ENCODE measurements at places on chromosomes 1 and 21. TPM values are rescaled to one million over a fixed set of nuclear protein-coding genes. Genes with fewer than 3 reads are reported as not detected.

OR14K1 gene
- total RNA-seq: not detected

DNA sequence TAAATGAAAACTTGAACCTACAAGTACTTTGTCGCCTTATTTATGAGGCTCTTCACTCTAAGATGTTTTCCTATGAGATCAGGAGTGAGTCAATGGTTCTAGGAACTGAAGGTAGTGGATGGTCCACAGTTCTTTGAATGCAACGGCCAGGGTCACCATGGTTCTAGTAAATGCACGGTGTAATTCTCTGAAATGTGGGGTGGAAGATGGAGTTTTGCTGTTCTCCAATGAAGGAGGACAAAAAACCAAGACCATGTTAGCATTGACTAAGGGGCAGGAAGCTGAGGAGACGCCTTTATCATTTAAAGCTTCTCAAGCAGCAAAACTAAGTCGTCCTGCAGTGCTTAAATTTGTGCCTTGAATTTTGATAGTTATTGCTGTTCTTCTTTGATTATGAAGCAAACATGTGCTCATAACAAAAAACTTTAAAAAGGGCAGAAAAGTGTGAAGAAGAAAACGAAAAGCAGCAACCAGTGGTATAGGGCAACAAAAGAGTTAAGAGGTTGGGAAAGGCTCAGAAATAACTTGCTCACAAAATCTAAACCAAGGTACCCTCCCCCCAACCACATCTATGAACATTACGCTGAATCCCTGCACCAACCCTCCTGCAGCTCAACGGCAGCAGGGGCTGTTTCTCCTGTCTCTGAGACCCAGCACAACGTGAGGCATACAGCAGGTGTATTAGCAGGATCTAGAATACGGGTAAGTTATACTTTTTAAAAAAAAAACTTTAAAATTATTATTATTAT, 85.0 kb downstream of the MRPL37 start:
- DNase-seq: no peak
- no peak overlapping the region for H3K27ac ChIP-seq
- no peak overlapping the region for H3K4me3 ChIP-seq

SFN gene
- total RNA-seq: 47.5 TPM

GRCh38 chr1:3221112-3222041, 152.4 kb downstream of the PRDM16 start:
- DNase-seq: no peak
- no peak overlapping the region for H3K4me3 ChIP-seq
- H3K27me3 ChIP-seq: no peaks in the 10 kb centered on the region
- H3K4me1 ChIP-seq: peaks cover 48% of the 10 kb centered on the region

MROH9 gene
- 1.2 TPM for total RNA-seq

- H3K4me3 ChIP-seq: no peak overlapping the region
- no peak overlapping the region for H3K27ac ChIP-seq
- no peak for DNase-seq
- no peaks in the 10 kb centered on the region for H3K36me3 ChIP-seq
Measured at GRCh38 chr1:37255136-37255795, 219.1 kb upstream of the ZC3H12A start.

DNA sequence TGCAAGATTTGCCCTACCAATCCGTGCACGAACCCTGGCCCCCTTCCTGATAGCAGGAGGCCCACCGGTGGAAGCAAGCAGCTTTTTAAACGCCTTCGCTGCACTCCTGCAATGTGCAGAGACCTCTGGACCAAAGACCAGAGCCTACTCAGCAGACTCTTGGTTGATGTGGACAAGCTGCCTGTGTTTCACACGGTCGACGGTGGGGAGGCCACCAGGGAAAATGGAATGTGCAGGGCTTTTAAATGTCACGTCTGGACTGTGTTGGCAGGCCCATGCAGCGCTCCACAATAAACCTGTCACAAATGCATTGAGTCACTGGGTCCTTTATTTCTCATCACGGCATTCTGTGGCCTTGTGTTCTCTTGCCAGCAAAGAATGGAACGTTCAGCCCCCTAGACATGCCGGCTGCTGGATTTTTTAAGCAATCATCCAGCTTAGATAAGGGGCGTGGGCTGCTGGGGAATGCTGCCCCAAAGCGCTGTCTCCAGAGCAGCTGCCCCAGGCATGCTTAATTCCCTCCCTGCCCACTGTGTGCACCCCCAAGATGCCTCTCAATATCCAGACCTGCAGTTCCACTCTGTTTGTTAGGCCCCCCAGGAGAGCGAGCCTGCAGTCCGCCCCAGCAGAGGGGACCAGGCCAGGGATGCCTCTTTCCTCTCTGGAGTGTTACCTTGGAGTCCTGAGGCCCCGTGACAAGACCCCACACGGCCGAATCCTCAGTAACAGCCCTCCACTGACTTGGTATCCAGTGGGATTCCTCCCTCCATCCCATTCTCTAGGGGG, 71.3 kb downstream of the ATP5PO start:
- H3K27me3 ChIP-seq: no peaks in the 10 kb centered on the region
- no peak overlapping the region for H3K4me3 ChIP-seq
- no peak overlapping the region for H3K27ac ChIP-seq
- H3K4me1 ChIP-seq: peaks cover 22% of the 10 kb centered on the region

DNA sequence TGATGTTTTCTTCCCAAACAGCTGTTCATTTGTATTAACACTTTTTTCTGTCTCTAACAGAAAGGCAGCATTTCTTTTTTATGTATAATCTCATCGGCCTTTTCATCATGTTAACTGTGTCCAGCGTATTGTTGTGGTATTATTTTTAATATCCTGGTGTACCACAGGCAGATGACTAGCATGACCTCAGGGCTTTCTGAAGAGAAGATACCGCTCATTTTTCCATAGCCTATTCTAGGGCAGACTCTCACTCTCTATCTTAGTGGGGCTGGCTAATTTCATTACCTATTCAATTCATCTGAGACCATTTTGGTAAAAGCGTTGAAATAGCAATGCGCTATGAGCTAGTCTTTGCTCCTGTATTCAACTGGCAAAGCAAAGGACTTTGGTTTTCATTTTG, 209.9 kb downstream of the SDCCAG8 start:
- no peaks in the 10 kb centered on the region for H3K27me3 ChIP-seq
- no peak overlapping the region for H3K4me3 ChIP-seq
- no peaks in the 10 kb centered on the region for H3K4me1 ChIP-seq
- DNase-seq: no peak
- H3K27ac ChIP-seq: no peak overlapping the region

DNA sequence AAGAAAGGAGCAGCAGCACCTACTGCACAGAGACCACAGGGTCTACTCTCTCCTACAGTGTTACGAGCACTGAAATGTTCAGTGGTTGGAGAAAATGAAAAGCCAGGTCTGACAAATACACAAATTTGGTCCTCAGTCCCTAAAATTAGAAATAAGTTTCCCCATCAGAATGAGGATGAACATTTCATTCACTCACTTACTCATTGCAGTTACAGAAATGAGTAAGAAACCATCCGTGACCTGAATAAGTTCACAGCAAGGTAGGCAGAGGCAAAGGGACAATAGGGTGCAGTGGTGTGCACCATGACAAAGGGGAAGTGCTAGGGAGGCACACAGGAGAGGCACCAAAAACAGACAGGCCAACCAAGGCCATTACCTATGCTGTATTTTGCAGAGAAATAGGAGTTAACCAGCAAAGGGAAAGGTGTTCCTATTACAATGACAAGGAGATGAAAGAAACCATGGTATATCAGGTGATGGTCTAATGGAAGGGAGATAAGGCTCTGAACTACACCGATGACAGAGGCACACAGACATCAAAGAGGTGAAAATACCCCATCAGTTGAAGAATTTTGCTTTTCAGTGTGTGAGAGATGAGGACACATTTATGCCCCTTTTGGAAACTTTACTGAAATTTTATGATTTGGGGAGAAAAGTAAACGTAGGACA, 29.4 kb downstream of the VAV3 start:
- H3K36me3 ChIP-seq: no peaks in the 10 kb centered on the region
- no peak for DNase-seq
- no peak overlapping the region for H3K4me3 ChIP-seq
- no peaks in the 10 kb centered on the region for H3K27me3 ChIP-seq

DNA sequence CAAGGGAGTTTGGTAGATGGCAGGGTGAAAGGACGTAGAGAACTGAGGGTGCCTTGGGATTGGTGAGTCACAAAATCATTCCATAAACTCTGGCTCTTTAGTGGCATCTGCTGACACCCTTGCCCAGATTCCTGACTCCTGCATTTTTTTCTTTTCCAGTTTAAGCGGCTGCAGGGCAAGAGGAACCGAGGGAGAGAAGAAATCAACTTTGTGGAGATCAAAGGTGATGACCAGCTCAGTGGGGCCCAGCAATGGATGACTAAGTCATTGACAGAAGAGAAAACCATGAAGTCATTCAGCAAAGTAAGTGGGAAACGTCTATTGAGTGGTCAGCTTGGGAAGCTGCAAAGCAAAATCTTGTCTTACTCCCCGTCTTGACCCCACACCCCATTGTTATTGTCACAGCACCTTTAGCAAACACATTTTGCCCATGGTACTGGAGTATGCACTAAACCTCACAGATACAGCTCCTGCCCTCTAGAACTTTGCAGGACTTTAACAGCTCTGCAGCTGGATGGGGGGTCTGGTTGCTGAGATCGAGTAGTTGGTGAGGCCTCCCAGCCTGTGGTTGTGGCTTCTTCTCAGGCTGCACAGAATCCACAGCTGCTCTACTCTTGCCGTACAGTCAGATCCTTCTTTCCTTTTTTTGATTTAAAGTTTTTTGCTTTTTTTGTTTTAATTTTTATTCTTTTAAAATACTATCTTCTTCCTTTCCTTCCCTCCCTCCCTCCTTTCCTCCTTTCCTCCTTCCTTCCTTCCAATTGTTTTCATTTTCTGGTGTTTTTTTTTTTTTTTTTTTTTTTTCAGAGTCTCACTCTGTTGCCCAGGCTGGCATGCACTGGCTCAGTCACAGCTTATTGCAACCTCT, 21.9 kb downstream of the SH2D2A start:
- H3K27me3 ChIP-seq: no peaks in the 10 kb centered on the region
- H3K27ac ChIP-seq: no peak overlapping the region
- H3K4me1 ChIP-seq: no peaks in the 10 kb centered on the region
- H3K36me3 ChIP-seq: peaks cover 100% of the 10 kb centered on the region
- no peak for DNase-seq
- no peak overlapping the region for H3K4me3 ChIP-seq

FGR gene
- total RNA-seq: 193 TPM

IGFN1 gene
- 0.18 TPM for total RNA-seq

GPR37L1 gene
- 0.06 TPM for total RNA-seq

DNA sequence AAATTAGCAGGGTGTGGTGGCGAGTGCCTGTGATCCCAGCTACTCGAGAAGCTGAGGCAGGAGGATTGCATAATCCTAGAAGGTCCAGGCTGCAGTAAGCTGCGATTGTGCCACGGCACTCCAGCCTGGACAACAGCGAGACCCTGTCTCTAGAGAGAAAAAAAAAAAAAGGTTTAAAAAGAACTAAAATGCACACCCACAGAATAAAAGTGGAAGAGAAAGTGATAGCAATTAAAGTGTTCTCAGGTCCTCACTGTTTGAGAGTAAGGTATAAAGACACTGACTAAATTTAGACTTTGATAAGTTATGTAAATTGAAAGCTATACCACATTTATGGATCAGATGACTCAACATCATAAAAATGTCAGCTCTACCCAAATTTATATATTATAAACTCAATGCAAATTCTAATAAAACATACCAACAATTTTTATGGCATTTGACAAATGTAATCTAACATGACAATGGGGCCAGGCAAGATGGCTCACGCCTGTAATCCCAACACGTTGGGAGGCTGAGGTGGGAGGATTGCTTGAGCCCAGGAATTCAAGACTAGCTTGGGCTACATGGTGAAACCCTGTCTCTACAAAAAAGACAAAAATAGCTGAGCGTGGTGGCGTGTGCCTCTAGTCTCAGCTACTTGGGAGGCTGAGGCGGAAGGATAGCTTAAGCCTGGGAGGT, 11.8 kb downstream of the ZBTB17 start:
- peaks cover 21% of the 10 kb centered on the region for H3K36me3 ChIP-seq

Measured in lower lobe of right lung (tissue), 2 donors.